NCI-H2107 (cell line): ENCODE measurements at places on chromosomes 2 and 18.

GRCh38 chr2:60463249-60463648 lies 90.2 kb downstream of the BCL11A start:
- DNase-seq: no peak

DNA sequence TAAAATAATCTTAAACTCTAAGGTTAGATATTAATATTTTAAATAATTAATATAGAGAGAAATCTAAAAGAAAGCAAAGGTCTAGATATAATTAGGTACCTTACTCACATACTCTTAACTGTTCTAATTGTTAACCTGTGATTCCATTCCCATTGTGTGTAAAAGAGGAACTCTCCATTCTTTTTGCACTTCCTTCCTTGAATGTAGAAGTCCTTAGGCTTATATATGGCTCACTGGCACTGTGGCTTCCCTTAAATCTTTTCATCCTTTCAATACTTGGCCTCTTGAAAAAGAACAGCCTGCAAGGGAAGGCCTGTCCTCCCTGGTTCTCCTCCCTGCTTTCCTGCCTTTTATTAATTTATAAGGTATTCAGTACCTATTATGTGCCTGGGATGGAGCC lies 182.8 kb upstream of the FOSL2 start:
- DNase-seq: no peak

DNA sequence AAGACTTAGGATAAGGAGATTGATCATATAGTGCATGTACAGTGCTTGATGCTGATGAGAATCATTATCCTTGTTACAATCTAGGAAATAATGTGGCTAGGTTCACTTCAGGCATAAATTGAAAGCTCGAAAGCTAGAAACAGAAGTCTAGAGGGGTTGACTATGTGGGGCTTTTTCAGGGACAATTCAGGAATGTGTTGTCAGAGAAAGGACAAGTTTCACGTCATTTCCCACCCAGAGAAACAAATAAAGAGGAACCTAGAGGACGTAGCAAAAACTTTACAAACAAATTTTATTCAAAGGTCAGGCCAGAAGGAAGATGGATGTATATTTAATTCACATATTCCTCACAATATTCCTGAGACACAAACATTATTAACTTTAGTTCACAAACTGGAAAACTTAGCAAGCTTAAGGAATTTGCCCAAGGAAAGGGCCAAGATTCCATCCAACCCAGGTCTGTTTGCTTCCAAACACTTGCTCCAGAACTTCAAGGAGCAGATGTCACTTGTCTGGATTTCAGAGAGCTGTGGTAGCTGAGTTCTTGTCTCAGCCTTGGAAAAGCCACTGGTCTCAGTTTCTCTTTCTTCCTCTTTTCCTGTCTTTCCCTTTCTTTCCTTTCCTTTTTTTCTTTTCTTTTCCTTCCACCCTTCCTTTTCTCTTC lies 7.4 kb downstream of the CYRIA start:
- DNase-seq: no peak

- DNase-seq: no peak
Observed at GRCh38 chr2:31810200-31810917, 200.4 kb downstream of the MEMO1 start.

DNA sequence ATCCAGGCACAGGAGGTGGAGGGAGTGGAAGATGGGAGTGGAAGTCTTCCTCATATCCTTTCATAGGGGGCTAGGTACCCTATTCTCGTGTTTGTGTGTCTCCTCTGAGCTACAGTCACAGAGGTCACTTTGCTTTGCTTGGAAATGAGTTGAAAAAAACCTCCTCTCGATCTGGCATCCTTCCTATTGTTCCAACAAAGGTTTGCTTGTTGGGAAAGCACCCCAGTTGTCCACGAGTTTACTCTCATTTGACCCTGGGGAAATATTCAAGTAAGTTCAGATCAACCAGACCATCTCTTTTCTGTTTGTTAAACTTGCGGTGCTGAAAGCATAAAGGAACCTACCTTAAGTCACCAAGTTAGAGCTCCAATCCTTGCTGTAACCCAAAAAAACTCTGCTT lies 59.3 kb downstream of the ARHGEF33 start:
- no peak for DNase-seq

DNA sequence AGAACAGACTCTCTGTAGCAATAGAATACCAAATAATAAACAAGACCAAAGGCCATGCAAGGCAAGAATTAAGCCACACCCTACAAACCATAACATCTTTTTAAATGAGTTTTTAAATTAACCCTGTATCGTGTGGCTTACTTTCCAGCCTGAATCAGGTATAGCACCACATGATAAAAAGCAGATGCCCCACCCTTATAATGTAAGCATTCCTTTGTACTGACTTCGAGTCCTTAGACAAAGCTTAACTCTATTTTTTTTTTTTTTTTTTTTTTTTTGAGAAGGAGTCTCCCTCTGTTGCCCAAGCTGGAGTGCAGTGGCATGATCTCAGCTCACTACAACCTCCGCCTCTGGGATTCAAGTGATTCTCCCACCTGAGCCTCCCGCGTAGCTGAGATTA lies 1.7 kb upstream of the C2orf42 start:
- DNase-seq: no peak

GRCh38 chr2:1748741-1749488 lies 4.6 kb upstream of the PXDN start:
- no peak for DNase-seq

DNA sequence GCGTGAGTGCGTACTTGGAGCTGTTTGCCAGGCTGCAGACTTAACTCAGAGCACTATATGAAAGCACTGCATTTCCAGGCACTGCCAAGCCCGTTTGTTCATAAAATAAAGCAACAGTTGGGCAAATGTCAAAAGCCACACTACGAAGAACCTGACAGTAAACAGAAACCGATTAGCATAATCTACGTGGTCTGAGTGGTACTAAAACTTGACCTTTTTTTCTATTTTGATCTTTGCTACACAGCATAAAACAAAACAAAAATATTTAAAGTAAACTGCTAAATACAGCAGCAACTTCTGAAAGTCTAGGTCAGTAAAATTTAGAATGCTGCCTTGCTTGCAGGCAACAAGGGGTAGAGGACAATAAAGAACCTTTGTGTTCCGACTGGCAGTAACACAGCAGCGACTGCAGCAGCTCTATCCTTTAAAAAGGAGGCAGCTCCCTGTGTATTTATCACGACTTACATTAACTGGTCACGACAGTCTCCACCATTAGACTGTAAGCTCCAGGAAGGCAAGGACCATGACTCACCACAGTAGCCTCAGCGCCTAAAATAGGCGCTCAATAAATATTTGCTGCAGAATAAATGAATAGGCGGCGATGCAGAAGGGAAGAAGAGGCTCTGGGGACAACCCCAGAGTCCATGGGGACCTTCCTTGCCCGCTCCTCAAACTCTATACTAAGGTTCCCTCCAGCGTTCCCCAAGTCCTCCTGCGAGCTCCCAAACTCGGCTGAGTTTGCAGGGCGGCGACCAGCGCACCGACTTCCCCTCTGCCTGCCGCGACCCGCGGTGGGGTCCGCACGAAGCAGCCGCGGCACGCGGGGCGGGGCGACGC lies 902 bp downstream of the SS18 start:
- no peak for DNase-seq

DNA sequence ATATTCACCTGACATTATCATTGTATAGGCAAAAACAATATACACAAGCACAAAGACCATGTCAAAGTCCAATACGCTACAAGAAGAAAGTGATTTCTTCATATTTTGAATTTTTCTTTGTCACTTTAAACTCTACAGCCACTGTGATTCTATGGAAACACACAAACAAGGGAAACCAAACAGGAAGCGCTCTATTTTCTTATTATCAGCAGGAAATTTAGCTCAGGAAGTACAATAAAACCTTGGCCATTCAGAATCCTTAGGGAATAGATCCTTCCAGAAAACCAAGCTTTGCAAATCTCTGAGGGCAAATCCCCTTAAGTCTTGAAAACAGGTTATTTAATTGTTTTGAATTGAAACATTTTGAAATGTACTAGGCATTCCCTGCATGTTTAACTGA lies 336.2 kb downstream of the EPHA4 start:
- DNase-seq: no peak

GRCh38 chr2:174009488-174010223 lies 44.5 kb upstream of the SP3 start:
- no peak for DNase-seq

DNA sequence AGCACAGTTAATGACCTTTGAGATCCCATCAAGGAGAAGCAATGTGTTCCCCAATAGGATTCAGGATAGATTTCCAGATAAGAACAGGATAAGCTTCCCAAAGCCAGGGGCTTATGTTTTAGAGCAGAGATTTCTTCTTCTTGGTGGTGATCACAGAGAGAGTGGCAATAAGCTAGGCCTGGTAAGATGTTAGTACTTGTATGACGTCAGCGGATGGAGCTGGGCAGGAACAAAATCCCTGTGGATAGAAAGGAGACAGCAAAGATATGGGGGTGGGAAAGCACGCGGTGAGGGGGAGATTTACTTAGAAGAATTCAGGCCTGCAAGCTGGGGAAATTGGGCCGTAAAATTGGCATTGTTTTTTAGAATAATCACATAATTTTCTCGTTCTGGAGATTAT lies 323.0 kb downstream of the MTX2 start:
- DNase-seq: no peak

GRCh38 chr18:73677450-73677849 lies 470.2 kb downstream of the FBXO15 start:
- no peak for DNase-seq

DNA sequence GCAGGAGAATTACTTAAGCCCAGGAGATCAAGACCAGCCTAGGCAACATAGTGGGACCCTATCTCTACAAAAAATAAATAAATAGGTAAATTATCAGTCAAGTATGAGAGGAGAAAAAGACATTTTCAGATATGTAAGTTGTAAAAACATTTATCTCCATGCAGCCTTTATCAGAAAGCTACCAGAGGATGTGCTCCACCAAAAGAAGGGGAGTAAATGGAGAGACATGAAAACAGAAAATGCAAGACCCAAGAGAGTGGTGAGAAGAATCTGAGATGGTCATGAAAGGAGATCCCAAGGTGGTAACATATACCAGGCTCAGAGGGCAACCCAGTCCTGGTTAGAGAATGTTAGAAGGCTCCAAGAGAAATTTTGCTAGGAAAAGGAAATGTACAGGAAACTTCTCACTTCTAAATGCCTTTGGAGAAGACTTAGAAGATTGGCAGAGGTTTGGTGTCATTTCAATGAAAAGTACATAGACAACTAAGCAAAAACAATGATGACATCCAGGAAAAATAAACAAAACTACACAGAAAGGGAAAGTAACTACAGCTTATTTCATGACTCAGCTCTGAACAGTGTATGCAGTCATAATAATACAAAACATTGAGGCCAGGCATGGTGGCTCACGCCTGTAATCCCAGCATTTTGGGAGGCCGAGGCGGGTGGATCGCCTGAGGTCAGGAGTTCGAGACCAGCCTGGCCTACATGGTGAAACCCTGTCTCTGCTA lies 19.5 kb downstream of the CIB4 start:
- no peak for DNase-seq

DNA sequence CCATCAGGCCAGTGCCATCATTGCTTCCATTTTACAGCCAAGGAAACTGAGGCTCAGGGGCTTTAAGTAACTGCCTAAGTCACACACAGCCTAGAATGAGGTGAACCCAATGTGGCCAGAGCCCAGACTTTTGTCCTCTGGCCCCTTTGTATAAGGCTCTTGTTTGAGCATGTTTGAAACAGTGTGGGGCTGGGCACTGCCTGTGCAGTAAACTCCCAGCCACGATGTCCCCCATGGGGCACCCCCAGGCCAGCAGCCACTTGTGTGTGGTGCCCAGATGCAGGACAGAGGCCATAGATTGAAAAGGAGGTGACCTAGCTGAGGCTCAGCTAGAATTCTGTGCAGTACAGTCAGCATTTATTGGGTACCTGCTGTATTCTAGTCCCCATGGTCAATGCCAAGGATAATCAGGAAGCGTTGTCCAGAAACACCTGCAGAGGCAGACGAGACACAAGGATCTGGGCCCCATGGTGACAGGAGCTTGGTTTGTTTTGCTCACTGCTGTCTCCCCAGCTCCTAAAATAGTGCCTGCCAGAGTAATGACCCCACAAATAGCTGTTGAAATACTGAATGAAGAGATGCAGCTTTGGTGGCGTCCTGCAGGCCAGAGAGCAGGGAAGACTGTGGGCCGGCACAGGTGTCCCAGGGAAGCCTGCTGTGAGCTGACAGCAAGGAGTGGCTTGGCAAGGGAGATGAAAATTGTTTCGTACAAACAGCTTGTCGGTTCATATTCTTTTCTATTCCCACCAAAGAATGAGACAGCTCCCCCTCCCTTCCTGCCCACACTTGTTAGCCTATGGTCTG lies 160.7 kb downstream of the LDLRAD4 start:
- DNase-seq: no peak

- DNase-seq: no peak
Observed at GRCh38 chr2:33577668-33578067, 21.4 kb downstream of the FAM98A start.

GRCh38 chr2:32502941-32503340 lies 124.9 kb upstream of the TTC27 start:
- no peak for DNase-seq

DNA sequence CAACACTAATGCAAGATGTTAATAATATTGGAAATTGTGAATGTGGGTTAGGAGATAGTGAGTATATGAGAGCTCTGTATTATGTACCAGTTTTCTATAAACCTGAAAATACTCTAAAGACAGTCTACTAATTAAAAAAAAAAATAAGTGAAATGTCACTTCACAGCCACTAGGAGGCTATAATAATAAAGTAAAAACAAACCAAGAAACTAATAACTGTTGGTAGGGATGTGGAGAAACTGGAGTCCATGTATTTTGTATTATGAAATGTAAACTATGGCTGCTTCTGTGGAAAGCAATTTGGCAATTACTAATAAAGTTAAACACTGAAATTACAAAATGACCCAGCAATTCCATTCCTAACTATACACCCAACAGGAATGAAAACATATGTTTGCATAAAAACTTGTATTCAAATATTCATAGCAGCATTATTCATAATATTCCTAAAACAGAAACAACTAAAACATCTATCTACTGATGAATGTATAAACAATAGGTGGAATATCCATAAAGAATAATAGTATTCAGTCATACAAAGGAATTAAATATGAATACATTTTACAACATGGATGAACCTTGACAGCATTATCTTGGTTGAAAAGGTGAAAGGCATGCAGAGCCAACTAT lies 36.2 kb downstream of the CCDC178 start:
- DNase-seq: no peak

- no peak for DNase-seq
Observed at GRCh38 chr2:241230435-241230834, 42.0 kb downstream of the ANO7 start.

- DNase-seq: no peak
Observed at GRCh38 chr2:189609853-189610252, 29.3 kb upstream of the SLC40A1 start.

DNA sequence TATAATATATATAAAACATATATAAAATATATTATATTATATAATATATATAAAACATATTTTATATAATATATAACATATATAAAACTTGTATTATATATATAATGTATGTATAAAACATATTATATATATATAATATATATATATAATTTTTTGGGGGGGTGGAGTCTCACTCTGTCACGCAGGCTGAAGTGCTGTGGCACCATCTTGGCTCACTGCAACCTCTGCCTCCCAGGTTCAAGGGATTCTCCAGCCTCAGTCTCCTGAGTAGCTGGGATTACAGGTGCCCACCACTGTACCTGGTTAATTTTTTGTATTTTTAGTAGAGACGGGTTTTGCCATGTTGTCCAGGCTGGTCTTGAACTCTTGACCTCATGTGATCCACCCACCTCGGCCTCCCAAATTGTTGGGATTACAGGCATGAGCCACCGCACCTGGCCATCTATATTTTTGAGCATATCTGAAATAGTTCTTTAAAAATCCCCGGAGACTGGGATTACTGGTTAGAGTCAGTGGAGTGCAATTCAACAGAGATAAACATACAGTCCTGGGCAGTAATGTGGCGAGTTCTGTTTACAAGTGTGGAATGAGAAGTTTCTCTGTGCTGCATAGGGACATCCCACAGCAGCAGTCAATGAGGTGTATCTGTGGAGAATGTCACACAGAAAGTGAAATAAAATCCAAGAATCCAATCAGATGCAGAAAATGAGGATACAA lies 208.4 kb downstream of the MYCN start:
- no peak for DNase-seq
